ENCODE measurements at places on chromosomes 1 and 21. TPM values are rescaled to one million over a fixed set of nuclear protein-coding genes. Genes with fewer than 3 reads are reported as not detected.
A peak's percentile ranks its signal among the peaks of the same experiment; 100 is the strongest.

DNA sequence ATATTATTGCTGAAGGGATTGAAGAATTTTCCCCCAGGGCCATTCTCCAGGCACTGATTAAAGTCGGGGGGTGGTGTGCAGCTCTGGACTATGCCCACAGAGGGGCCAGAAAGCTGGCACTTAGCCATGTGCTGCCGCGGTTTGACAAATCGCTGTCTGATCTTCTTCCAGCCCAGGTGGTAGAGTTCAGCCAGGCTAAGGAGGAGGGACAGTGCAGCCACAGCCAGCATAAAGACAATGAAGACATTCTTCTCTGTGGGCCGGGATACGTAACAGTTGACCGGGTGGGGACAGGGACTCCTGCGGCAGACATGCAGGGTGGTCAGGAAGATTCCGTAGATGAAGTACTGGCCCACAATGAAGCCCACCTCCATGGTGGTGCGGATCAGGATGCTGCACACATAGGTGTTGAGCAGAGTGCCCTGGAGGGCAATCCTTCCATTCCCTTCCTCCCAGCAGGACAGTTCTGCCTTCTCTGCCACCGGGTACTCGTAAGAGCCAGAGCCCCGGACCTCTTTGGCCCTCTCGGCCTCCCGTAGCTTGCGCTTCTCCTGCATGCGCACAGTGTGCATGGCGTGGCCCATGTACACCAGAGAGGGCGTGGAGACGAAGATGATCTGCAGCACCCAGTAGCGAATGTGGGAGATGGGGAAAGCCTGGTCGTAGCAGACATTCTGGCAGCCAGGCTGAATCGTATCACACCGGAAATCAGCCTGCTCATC, 1.9 kb downstream of the GJA5 start:
- no peak overlapping the region for H3K4me3 ChIP-seq
- no peak overlapping the region for H3K27ac ChIP-seq

- H3K4me1 ChIP-seq, result peaks cover 22% of the 10 kb centered on the region
- H3K27ac ChIP-seq, result no peak overlapping the region
- no peak overlapping the region for H3K4me3 ChIP-seq
- no peaks in the 10 kb centered on the region for H3K36me3 ChIP-seq
Observed at GRCh38 chr1:78839704-78840277, 166.7 kb downstream of the ADGRL4 start.

Gene TMEM54
- 42.1 TPM for total RNA-seq

DNA sequence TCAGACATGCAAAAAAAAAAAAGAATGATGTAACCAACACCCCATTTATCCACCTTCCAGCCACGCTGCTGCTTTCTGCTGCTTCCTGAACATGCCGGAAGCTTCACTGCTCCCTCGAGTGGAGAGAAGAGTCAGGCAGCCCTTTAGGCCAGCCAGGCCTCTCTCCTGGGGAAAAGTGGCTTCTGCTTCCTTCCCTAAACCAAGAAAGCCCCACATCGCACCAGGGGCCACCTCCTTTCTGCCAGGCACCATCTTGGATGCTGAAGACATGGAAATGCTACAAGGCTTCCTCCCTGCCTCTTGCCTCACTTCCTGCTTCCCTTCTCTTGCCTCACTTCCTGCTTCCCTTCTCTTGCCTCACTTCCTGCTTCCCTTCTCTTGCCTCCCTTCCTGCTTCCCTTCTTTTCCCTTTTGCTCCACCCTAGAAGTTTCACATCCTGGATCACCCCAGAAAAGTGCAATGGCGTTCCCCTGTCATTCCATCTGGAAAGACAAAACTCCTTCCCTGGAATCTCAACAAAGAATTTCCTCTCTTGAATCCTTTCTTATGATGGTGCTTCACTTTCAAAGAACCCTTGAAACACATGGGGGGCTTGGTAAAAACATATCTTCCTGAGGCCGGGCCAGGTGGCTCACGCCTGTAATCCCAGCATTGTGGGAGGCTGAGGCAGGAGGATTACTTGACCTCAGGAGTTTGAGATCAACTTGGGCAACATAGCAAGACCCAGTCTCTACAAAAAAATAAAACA, 18.7 kb downstream of the TNFRSF8 start:
- H3K27ac ChIP-seq, result no peak overlapping the region
- peaks cover 3% of the 10 kb centered on the region for H3K36me3 ChIP-seq
- no peak for DNase-seq

- H3K27me3 ChIP-seq, result no peaks in the 10 kb centered on the region
- no peak for DNase-seq
- no peak overlapping the region for H3K4me3 ChIP-seq
- H3K27ac ChIP-seq, result no peak overlapping the region
- peaks cover 14% of the 10 kb centered on the region for H3K4me1 ChIP-seq
Observed at GRCh38 chr1:77511440-77511840, 171.0 kb downstream of the ZZZ3 start.

GRCh38 chr1:169473347-169473746, 12.4 kb downstream of the SLC19A2 start:
- peaks cover 4% of the 10 kb centered on the region for H3K4me1 ChIP-seq
- H3K4me3 ChIP-seq, result no peak overlapping the region
- DNase-seq, result no peak
- no peaks in the 10 kb centered on the region for H3K27me3 ChIP-seq
- H3K27ac ChIP-seq, result no peak overlapping the region

GRCh38 chr1:116496380-116496779, 74.4 kb downstream of the CD58 start:
- peak overlapping the region; percentile 3 for H3K4me3 ChIP-seq
- no peaks in the 10 kb centered on the region for H3K27me3 ChIP-seq

Gene PLA2G2F
- not detected for total RNA-seq

GRCh38 chr1:87451229-87451920, 122.7 kb downstream of the LMO4 start:
- H3K36me3 ChIP-seq, result no peaks in the 10 kb centered on the region
- H3K27me3 ChIP-seq, result no peaks in the 10 kb centered on the region
- peaks cover 17% of the 10 kb centered on the region for H3K4me1 ChIP-seq
- DNase-seq, result no peak
- H3K4me3 ChIP-seq, result no peak overlapping the region

Gene OR2G6
- total RNA-seq, result not detected

Gene OR10Z1
- not detected for total RNA-seq

DNA sequence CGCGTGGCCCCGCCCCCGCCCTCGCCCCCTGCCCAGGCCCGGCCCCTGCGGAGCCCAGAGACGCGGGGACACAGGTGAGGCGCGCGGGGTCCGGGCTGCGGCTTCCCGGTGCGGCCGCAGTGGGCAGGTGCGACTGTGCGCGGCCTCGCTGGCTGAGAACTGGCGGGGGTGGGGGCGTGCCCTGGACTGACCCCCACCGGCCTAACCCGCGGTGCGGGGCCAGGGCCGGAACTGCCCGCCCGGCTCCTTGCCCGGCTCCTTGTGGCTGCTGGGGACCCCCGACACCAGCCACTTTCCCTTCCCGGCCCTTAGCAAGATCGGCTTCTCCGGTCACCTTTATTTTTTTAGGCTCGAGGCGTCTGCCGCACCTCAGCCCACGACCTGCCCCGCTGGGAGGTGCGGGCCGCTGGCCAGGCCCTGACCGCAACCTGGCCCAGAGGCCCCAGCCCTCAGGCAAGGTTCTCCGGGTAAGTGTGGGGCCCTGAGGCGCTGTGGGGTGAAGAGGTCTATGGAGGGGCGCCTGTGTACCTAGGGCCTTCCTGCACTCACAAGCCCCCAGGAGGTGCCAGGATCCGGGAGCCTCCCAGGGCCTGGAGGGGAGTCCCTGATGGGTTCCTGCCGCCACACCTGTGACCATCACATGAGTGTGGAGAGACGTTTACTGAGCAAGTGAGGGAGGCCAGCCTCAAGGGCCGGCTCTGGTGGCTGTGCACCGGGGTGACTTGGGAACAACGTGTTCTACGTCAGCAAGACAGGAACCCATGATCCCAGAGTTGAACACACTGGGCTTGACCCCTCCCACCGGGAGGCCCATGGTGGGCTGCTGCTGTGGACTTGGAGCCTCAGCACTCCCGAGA, at the start of gene SMIM1:
Gene SMIM1 (plus strand): TSS at position 35 of the 857 bp plus-strand sequence. CDS start 2,625 bp downstream, outside the sequence.
- H3K27ac ChIP-seq, result no peak within 1 kb of the TSS
- peaks cover 8% of the 10 kb centered on the region for H3K4me1 ChIP-seq
- H3K27me3 ChIP-seq, result no peaks in the 10 kb centered on the region

- H3K27me3 ChIP-seq, result peaks cover 88% of the 10 kb centered on the region
- DNase-seq, result no peak
- H3K27ac ChIP-seq, result no peak overlapping the region
- no peak overlapping the region for H3K4me3 ChIP-seq
- no peaks in the 10 kb centered on the region for H3K36me3 ChIP-seq
- H3K4me1 ChIP-seq, result no peaks in the 10 kb centered on the region
Observed at GRCh38 chr1:220905650-220906560, 26.7 kb downstream of the HLX start.

GRCh38 chr1:193609592-193609991, 423.2 kb upstream of the B3GALT2 start:
- H3K36me3 ChIP-seq, result no peaks in the 10 kb centered on the region
- no peaks in the 10 kb centered on the region for H3K4me1 ChIP-seq
- no peak for DNase-seq
- H3K27me3 ChIP-seq, result no peaks in the 10 kb centered on the region

GRCh38 chr1:2951856-2952255, 69.4 kb upstream of the ACTRT2 start:
- no peak overlapping the region for H3K27ac ChIP-seq
- no peak for DNase-seq

- peaks cover 3% of the 10 kb centered on the region for H3K27me3 ChIP-seq
- H3K27ac ChIP-seq, result no peak overlapping the region
- no peak for DNase-seq
- H3K4me1 ChIP-seq, result peaks cover 4% of the 10 kb centered on the region
- H3K4me3 ChIP-seq, result no peak overlapping the region
Observed at GRCh38 chr1:106836708-106837107, 219.8 kb upstream of the PRMT6 start.

Gene KCNT2
- total RNA-seq, result 4.1 TPM

- no peaks in the 10 kb centered on the region for H3K36me3 ChIP-seq
- no peaks in the 10 kb centered on the region for H3K4me1 ChIP-seq
- no peak overlapping the region for H3K27ac ChIP-seq
Observed at GRCh38 chr1:101332633-101333032, 95.8 kb downstream of the S1PR1 start.

DNA sequence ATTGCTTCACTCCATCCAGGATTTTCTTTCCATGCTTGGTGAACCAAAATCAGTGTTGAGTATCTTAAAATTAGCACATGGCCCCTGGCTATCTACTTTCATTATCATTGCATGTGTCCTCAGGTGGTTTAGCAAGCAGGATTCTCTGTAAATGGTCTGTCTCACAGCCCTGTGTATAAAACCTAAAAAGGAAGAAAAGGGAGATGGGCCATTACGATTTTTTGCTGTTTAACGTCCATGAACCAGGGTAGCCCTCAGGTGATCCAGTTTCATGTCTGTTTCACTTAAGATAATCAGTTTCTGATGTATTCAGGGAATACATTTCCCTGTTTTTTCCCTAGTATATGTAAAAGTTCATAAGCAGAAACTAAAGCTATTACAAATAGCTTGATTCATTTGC, 238.2 kb downstream of the NFIA start:
- DNase-seq, result no peak
- H3K27me3 ChIP-seq, result no peaks in the 10 kb centered on the region
- peaks cover 28% of the 10 kb centered on the region for H3K4me1 ChIP-seq
- H3K27ac ChIP-seq, result no peak overlapping the region

GRCh38 chr1:15168479-15168878, 14.9 kb downstream of the TMEM51 start:
- no peak for DNase-seq
- no peaks in the 10 kb centered on the region for H3K27me3 ChIP-seq
- H3K27ac ChIP-seq, result peak overlapping the region; percentile 21
- peaks cover 15% of the 10 kb centered on the region for H3K4me1 ChIP-seq
- H3K4me3 ChIP-seq, result no peak overlapping the region

DNA sequence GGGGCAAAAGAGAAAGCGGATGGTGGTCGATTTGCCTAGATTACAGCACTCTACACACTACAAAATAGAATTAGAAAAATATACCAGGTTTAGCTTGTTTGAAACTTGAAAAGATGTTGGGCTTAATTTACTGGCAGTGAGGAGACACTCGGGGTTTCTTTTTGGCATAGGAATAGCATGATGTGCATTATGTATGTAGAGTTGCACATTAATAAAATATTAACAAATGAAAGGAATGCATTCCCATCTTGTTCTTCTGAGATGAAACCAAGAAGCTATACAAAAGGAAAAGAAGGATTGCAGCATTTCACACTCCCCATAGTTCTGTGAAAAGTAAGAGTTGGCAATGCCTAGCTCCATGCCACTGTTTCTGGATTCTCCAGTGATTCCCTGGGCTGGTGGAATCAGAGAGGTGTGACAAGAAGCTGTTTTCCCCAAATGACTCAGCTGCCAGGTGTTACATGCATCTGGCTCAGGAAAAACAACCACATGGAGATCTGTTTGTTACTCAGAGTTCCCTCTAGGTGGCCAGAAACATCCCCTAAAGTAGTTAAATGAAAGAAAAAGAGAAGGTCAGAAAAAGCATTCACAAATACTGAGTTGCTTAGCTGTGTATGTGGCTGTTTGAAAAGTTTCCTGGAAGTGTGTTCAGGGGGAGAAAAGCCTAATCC, 115.6 kb downstream of the UCK2 start:
- no peak overlapping the region for H3K4me3 ChIP-seq
- peaks cover 12% of the 10 kb centered on the region for H3K27me3 ChIP-seq
- no peaks in the 10 kb centered on the region for H3K4me1 ChIP-seq
- DNase-seq, result no peak
- no peak overlapping the region for H3K27ac ChIP-seq
- no peaks in the 10 kb centered on the region for H3K36me3 ChIP-seq

- peak overlapping the region; percentile 67 for H3K4me3 ChIP-seq
- peaks cover 3% of the 10 kb centered on the region for H3K36me3 ChIP-seq
- no peak for DNase-seq
- peak overlapping the region; percentile 46 for H3K27ac ChIP-seq
Observed at GRCh38 chr1:19786988-19787423, 12.7 kb downstream of the TMCO4 start.

GRCh38 chr1:181503171-181503810, 20.0 kb downstream of the CACNA1E start:
- H3K27ac ChIP-seq, result no peak overlapping the region
- H3K36me3 ChIP-seq, result no peaks in the 10 kb centered on the region
- no peak for DNase-seq
- H3K27me3 ChIP-seq, result peaks cover 31% of the 10 kb centered on the region
- no peak overlapping the region for H3K4me3 ChIP-seq

- peaks cover 23% of the 10 kb centered on the region for H3K36me3 ChIP-seq
- no peaks in the 10 kb centered on the region for H3K27me3 ChIP-seq
- H3K4me3 ChIP-seq, result no peak overlapping the region
- no peaks in the 10 kb centered on the region for H3K4me1 ChIP-seq
Observed at GRCh38 chr1:226372885-226373284, 35.0 kb downstream of the PARP1 start.

- DNase-seq, result no peak
- no peaks in the 10 kb centered on the region for H3K36me3 ChIP-seq
- peaks cover 36% of the 10 kb centered on the region for H3K4me1 ChIP-seq
Observed at GRCh38 chr1:109499661-109500536, 6.0 kb downstream of the CYB561D1 start.

Data from type B pancreatic cell (in vitro differentiated cells).